ENCODE measurements at places on chromosomes 7 and 10. TPM values are rescaled to one million over a fixed set of nuclear protein-coding genes. Genes with fewer than 3 reads are reported as not detected.

CYP26C1 gene
- total RNA-seq: 0.23 TPM

GRID2IP gene
- total RNA-seq: 0.32 TPM

SPDYE11 gene
- not detected for total RNA-seq

CLCN1 gene
- 0.19 TPM for total RNA-seq

OPALIN gene
- total RNA-seq: not detected

CALHM1 gene
- not detected for total RNA-seq

WEE2 gene
- not detected for total RNA-seq

NRCAM gene
- 47.1 TPM for total RNA-seq

LIPF gene
- total RNA-seq: not detected

SFTPA1 gene
- total RNA-seq: not detected

VWDE gene
- total RNA-seq: not detected

IGF2BP3 gene
- total RNA-seq: 1.0 TPM

LSM8 gene
- total RNA-seq: 59.6 TPM

ZNF727 gene
- total RNA-seq: 1.6 TPM

PITRM1 gene
- 56.8 TPM for total RNA-seq

STMP1 gene
- 21.7 TPM for total RNA-seq

THNSL1 gene
- 2.8 TPM for total RNA-seq

MRM2 gene
- 24.7 TPM for total RNA-seq

OR2A12 gene
- total RNA-seq: not detected

WAC gene
- 164 TPM for total RNA-seq

TAS2R4 gene
- 2.6 TPM for total RNA-seq

THSD7A gene
- total RNA-seq: 8.7 TPM

DNAJC12 gene
- 0.43 TPM for total RNA-seq

TEX47 gene
- total RNA-seq: not detected

NOS3 gene
- 211 TPM for total RNA-seq

RBP4 gene
- total RNA-seq: not detected

MAP3K8 gene
- 72.5 TPM for total RNA-seq

IFIT1B gene
- not detected for total RNA-seq

COL17A1 gene
- 5.9 TPM for total RNA-seq

PNLIPRP1 gene
- total RNA-seq: not detected

OR2AE1 gene
- total RNA-seq: not detected

EZH2 gene
- total RNA-seq: 12.6 TPM

CYP3A4 gene
- total RNA-seq: not detected

GSTO2 gene
- 0.33 TPM for total RNA-seq

PAPSS2 gene
- 16.8 TPM for total RNA-seq

ACSL5 gene
- 45.5 TPM for total RNA-seq

MYOZ1 gene
- total RNA-seq: 2.1 TPM

AKR1C3 gene
- total RNA-seq: 5.3 TPM

GIMAP2 gene
- total RNA-seq: 84.4 TPM

ITIH5 gene
- 2.3 TPM for total RNA-seq

SP8 gene
- total RNA-seq: not detected

FAM221A gene
- total RNA-seq: 3.8 TPM

HOXA10 gene
- 0.72 TPM for total RNA-seq

ECHS1 gene
- 41.6 TPM for total RNA-seq
